ENCODE measurements at places on chromosomes 12 and 14. TPM values are rescaled to one million over a fixed set of nuclear protein-coding genes. Genes with fewer than 3 reads are reported as not detected.

Gene KLRC2
- total RNA-seq, result not detected

Gene FZD10
- total RNA-seq, result not detected

Gene RAB3IP
- total RNA-seq, result 2.8 TPM

Gene ACOT4
- 0.98 TPM for total RNA-seq

Gene MYF6
- total RNA-seq, result not detected

Gene ADAMTS20
- not detected for total RNA-seq

Gene SLC10A1
- not detected for total RNA-seq
